ENCODE measurements at places on chromosomes 12 and 14.

- H3K27ac ChIP-seq: no peak overlapping the region
- no peak for DNase-seq
- H3K4me3 ChIP-seq: no peak overlapping the region
- no peaks in the 10 kb centered on the region for H3K36me3 ChIP-seq
Observed at GRCh38 chr14:92368001-92368400, 45.0 kb downstream of the SLC24A4 start.

DNA sequence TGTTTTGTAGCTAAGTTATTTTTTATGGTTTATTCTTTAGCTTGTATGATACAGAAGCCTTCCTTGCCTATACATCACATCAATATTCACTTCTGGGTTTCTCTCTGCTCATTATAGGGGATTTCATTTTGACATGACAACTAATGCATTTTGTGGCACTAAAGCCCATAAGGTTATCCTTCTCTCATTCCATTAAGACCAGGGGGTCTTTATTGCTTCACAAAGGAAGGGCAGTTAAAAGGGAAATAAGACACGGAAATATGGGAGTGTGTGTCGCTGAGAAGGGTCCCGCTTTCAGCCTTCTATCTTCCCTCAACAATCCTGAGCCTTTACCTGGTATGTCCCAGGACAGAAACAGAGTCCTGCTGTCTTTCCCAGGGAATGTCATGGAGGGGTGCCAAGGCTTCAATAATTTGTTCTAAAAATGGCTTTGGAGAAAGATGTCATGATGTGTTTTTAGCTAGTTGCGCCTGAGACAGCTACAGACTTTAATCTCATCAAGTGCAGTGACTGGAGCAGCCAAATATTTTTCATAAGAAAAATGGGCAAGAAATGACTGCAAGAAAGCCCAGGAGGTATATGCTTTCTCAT is 1145.4 kb upstream of the TMEM132C start:
- no peaks in the 10 kb centered on the region for H3K4me1 ChIP-seq
- no peak overlapping the region for H3K4me3 ChIP-seq
- H3K27ac ChIP-seq: no peak overlapping the region

DNA sequence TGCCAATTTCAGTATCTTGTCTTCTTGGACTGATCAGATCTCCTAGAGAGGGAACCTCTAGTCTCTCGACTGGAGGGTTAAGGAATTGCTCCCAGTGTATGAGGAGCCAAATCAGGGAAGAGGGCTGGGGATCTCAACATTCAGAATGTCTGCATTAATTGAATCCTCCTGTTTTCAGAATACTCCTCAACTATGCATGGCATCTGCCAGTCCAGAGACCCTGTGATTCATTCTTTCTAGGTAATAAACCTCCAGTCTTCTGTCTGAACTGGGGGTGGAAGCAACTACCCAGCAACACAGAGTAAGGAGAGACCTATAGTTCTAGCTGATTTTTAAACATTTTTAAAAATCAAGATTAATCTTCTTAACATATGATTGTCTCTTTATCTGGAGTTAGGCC is 92.7 kb downstream of the AKAP6 start:
- H3K36me3 ChIP-seq: no peaks in the 10 kb centered on the region
- no peak for DNase-seq
- H3K4me1 ChIP-seq: no peaks in the 10 kb centered on the region
- H3K27ac ChIP-seq: no peak overlapping the region
- no peaks in the 10 kb centered on the region for H3K27me3 ChIP-seq

DNA sequence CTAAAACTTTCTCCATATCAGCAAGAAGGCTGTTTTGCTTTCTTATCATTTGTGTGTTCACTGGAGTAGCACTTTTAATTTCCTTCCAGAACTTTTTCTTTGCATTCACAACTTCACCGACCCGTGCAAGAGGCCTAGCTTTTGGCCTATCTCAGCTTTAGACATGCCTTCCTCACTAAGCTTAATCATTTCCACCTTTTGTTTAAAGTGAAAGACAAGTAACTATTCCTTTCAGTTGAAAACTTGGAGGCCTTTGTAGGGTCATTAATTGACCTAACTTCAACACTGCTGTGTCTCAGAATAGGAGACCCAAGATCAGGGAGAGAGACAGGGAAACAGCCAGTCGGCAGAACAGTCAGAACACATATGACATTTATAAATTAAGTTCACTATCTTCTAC is 39.3 kb downstream of the BBS10 start:
- no peak overlapping the region for H3K4me3 ChIP-seq
- no peaks in the 10 kb centered on the region for H3K27me3 ChIP-seq
- H3K36me3 ChIP-seq: no peaks in the 10 kb centered on the region
- no peak for DNase-seq
- no peaks in the 10 kb centered on the region for H3K4me1 ChIP-seq

DNA sequence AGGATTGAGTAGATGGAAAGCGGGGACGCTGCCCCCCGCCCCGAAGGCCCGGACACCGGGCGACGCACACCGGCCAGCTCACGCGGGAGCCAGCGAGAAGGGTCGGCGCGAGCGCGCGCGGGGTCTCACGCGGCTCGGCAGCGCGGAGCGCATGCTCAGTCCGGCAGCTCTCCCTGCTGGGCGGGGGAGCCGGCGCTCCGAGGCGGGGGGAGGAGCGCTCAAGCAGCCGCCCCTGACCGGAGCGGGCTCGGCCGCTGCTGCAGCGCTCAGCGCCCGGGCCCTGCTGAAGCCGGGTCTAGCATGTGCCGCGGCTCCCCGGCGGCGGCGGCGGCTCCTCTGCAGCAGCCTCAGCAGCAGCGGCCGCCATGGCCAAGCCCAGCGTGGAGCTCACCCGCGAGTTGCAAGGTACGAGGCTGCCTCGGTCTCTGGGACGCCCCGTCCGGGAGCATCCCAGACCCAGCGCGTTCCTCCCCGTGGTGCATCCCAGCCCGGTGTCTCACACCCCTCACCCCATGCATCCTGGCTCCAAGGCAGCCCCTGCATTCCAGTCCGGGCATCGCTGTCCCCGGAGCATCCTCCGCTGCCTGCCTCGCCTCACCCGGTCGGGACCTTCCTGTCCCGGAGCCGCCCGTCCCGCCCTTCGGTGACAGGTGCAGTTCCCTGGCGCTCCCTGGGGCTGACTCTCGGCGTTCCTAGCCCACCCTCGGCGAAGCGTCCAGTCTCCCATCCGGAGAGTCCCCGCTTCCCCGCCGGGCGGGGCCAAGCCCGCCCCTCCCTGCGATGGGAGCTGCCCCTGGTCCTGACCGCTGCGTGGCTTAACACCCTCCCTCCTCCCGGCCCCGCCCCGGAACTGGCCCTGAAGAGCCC is at the start of gene CARMIL3:
TSS of gene CARMIL3 (plus strand) at position 221 of the 867 bp plus-strand sequence. CDS start at position 366, 145 bp downstream.
- H3K27me3 ChIP-seq: peaks cover 15% of the 10 kb centered on the region
- H3K36me3 ChIP-seq: no peaks in the 10 kb centered on the region
- peaks cover 29% of the 10 kb centered on the region for H3K4me1 ChIP-seq
- H3K4me3 ChIP-seq: peak within 1 kb of the TSS; percentile 94

DNA sequence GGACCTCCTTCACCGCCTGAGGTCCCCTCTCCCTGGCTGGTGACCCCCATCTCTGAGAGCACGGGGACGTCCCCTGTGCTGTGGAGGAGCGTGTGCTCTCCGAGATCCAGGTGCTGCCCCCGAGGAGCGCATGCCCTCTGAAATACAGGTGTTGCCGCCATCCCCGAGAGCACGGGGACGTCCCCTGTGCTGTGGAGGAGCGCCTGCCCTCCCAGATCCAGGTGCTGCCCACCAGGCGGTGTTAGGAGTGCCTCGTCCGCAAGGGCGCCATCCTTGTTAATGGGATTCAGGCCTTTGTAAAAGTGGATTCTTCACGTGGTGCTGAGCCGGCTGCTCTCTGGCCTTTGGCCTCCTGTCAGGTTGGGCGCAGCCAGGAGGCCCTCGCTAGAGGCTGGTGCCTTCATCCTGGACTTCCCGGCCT is 10.1 kb downstream of the NOC4L start:
- peak overlapping the region; percentile 27 for H3K4me3 ChIP-seq
- H3K27me3 ChIP-seq: no peaks in the 10 kb centered on the region
- DNase-seq: peak; percentile 59
- peaks cover 14% of the 10 kb centered on the region for H3K4me1 ChIP-seq
- H3K36me3 ChIP-seq: peaks cover 26% of the 10 kb centered on the region

DNA sequence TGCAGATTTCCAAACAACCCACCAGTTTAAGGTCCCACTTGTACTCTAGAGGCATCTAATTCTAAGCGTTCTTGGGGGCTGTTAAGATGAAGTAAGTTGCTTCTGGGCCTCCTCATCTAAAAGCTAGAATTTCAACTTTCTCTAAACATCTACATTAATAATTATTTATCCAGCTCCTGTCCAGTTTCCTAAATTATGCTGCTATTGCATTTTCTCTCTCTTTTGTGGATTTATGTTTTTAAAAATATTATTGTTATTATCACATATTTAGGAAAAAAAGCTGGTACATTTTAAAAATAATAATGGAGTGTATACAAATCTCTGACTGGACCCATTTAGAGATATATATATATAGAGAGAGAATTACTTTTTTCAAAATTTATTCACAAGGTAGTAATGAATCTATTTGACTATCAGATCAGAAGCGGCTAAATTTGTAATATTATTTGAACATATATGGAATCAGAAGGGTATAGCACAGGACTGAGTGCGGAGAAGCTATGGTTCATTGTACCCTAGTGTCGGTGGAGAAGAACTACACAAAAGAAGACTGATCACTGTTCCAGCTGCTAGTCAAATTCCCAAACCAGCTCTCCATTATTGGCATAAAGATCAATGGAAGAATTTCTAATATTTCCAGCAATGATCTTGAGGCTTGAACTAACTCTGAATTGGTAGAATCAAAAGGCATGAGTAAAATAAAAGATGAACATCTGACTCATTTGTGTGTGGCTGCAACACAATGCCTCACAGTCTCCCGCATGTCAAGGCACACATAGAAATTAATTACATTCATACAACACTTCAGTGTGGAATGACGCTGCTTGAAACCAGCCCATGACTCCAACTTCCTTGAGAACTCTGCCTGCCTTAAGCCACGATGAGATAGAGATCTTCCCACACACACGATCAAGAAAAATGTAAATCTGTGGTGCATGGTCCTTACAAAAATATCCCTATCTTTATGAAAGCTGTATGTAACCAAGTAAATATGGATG is 433.4 kb upstream of the OR4E1 start:
- no peak for DNase-seq
- peaks cover 13% of the 10 kb centered on the region for H3K27me3 ChIP-seq
- no peak overlapping the region for H3K4me3 ChIP-seq
- H3K4me1 ChIP-seq: no peaks in the 10 kb centered on the region

DNA sequence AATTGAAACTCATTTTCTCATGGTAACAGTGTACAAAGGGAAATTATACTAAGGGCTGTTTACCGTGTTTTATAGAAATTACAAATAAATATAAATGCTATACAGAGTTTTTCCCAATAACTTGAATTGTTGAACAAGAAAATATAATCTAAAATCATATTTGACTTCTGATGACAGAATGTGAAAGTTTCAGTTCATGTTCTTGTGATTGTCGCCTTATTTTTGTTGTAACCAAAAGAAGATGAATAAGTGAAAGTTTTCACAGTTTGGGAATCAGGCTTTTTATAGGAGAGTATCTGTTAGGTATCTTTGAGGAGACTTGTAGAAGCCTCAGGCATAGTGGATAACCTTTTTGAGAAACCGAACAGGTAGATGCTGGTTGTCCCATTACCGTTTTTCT is 28.1 kb downstream of the ANO6 start:
- no peaks in the 10 kb centered on the region for H3K36me3 ChIP-seq
- H3K4me3 ChIP-seq: no peak overlapping the region
- no peaks in the 10 kb centered on the region for H3K27me3 ChIP-seq
- H3K27ac ChIP-seq: peak overlapping the region; percentile 51
- DNase-seq: no peak

GRCh38 chr14:76098047-76098446 is 53.7 kb upstream of the GPATCH2L start:
- H3K36me3 ChIP-seq: no peaks in the 10 kb centered on the region
- H3K27ac ChIP-seq: no peak overlapping the region
- H3K4me3 ChIP-seq: no peak overlapping the region
- H3K27me3 ChIP-seq: peaks cover 4% of the 10 kb centered on the region
- DNase-seq: no peak
- peaks cover 4% of the 10 kb centered on the region for H3K4me1 ChIP-seq

GRCh38 chr12:124399622-124400021 is 104.7 kb downstream of the RFLNA start:
- peaks cover 91% of the 10 kb centered on the region for H3K36me3 ChIP-seq
- peaks cover 10% of the 10 kb centered on the region for H3K4me1 ChIP-seq
- H3K4me3 ChIP-seq: no peak overlapping the region
- H3K27ac ChIP-seq: no peak overlapping the region

DNA sequence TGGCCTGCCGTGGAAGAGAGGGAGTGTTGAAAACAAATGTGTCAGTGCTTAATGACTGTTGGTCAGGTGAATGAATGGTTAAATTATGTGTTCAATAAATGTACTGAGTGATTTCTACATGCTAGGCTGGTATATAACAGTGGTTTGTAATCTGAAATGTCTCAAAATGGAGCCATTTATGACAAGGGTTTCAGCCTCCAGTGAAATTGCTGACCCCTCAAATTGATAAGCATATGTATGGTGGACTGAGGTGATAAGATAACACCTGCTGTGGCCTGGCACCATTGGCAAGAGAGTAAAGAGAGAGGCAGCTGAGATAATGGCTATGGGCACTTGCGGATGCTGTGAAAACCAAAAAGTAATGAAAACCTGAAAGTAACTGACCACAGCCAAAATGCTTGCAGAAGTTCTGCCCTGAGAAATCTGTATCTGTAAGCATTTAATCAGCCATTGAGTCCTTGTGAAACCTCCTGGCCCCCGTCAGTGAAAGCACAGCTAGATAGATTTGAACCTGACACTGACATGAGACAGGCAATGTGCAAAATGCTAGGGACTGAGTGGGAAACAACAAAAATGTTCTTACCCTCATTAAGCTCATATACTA is 1.4 kb upstream of the BCAT1 start:
- no peak for DNase-seq
- no peak overlapping the region for H3K27ac ChIP-seq
- peaks cover 24% of the 10 kb centered on the region for H3K4me1 ChIP-seq
- no peaks in the 10 kb centered on the region for H3K36me3 ChIP-seq
- no peak overlapping the region for H3K4me3 ChIP-seq
- peaks cover 2% of the 10 kb centered on the region for H3K27me3 ChIP-seq

GRCh38 chr12:49126852-49127763 is 4.1 kb downstream of the TUBA1B start:
- H3K27me3 ChIP-seq: no peaks in the 10 kb centered on the region
- H3K36me3 ChIP-seq: peaks cover 32% of the 10 kb centered on the region
- H3K27ac ChIP-seq: no peak overlapping the region
- no peak overlapping the region for H3K4me3 ChIP-seq

- peak overlapping the region; percentile 84 for H3K27ac ChIP-seq
- no peaks in the 10 kb centered on the region for H3K27me3 ChIP-seq
- H3K4me1 ChIP-seq: peaks cover 29% of the 10 kb centered on the region
- no peak for DNase-seq
- H3K36me3 ChIP-seq: peaks cover 5% of the 10 kb centered on the region
Observed at GRCh38 chr14:30559638-30560091, 707 bp downstream of the G2E3 start.

- H3K36me3 ChIP-seq: no peaks in the 10 kb centered on the region
- no peak for DNase-seq
- no peak overlapping the region for H3K4me3 ChIP-seq
- no peaks in the 10 kb centered on the region for H3K27me3 ChIP-seq
Observed at GRCh38 chr14:68459480-68460136, 333.3 kb downstream of the ZFP36L1 start.

Measured in spleen (tissue), 13 donors.